Lung microvascular endothelial cell (primary cell): ENCODE measurements at places on chromosomes 2 and 18. TPM values are rescaled to one million over a fixed set of nuclear protein-coding genes. Genes with fewer than 3 reads are reported as not detected.

PDCD1 gene
- total RNA-seq, result not detected in 2 replicates

HOXD3 gene
- total RNA-seq, result 6.5 and 15.9 TPM in 2 replicates

SESTD1 gene
- total RNA-seq, result 17.9 and 25.2 TPM in 2 replicates

ALPG gene
- total RNA-seq, result not detected in 2 replicates

CNPPD1 gene
- 15.5 and 26.4 TPM in 2 replicates for total RNA-seq

DSG1 gene
- not detected in 2 replicates for total RNA-seq

ATP6V1B1 gene
- total RNA-seq, result not detected in 2 replicates

CD302 gene
- total RNA-seq, result 5.7 and 15.1 TPM in 2 replicates

RASGRP3 gene
- 138 and 180 TPM in 2 replicates for total RNA-seq

CNTNAP5 gene
- not detected in 2 replicates for total RNA-seq

DNA sequence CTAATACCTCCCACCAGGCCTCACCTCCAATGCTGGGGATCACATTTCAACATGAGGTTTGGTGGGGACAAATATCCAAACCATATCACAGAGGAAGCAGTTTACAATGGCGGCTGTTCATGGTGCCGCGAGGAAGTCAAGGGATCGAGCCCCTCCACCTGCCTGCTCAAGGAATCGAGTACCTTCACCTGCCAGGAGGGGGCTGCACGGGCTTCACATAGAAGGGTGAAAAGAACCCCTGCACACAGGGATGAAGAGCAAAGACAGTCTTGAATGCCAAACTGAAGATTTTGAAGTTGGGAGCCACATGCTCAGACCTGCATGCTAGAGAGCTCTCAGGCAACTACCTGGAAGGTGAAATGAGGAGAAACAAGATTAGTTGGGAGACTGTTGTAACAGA lies 110.3 kb downstream of the KCNF1 start:
- no peak for DNase-seq

DNA sequence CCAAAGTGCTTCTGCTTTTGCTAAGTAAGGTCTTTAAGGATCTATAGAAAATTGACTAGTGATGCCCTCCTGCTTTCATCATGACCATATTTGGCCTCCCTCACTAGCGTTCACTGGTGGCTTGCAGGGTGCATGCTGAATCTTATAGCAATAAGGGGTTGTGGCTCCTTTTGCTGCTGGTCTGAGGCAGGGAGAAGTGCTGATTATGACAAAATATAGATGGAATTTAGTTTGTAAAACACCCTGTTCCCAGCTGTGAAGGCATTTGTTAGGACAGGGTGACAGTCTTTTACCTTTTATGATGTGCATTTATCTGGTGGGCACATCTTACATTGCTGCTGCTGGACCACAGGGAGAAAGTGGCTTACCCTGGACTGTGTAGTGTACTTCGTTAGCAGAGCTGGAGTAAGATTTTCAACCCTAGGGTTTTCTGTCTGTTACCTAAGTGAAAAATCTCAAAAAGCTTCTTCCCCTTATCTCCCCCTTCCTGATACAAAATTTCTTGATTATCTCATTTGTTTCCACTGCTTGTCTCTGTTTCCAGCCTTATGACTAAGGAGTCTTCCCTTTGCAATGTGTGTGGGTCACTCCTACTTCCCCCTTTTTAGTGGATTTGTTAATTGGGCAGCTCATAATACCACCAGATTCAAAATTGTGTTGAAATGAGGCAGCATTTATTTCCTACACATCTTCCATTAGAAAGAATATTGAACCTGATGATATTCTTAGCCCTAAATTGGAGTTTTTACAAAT lies 21.2 kb upstream of the RPL37A start:
- no peak for DNase-seq

- DNase-seq, result peak; percentile 73
Observed at GRCh38 chr18:47191961-47192360, 15.8 kb upstream of the IER3IP1 start.

GRCh38 chr2:241584436-241584835 lies 25.9 kb downstream of the BOK start:
- peak; percentile 59 for DNase-seq

- DNase-seq, result no peak
Observed at GRCh38 chr2:157245144-157245840, 12.2 kb upstream of the GALNT5 start.

DNA sequence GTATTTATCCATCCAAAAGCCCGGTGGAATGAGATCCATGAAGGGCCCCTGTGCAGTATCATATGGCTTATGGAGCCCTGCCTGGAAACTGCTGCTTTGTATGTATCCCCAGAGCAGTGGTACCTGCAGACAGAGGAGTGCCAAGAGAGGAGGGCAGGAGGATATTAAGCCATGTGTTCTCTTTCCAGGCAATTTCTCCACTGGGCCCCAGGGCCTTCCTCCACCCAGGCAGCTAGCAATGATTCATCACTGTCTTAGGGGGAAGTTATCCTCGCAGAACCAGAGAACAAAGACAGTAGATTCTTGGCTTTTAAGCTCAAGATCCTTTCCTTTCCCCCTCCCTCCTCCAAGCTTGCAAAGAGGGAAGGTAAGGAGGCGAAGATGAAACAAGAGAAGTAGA lies 98.1 kb downstream of the LRRC30 start:
- DNase-seq, result peak; percentile 28

- DNase-seq, result no peak
Observed at GRCh38 chr2:240601831-240602160, 15.3 kb downstream of the CAPN10 start.

DNA sequence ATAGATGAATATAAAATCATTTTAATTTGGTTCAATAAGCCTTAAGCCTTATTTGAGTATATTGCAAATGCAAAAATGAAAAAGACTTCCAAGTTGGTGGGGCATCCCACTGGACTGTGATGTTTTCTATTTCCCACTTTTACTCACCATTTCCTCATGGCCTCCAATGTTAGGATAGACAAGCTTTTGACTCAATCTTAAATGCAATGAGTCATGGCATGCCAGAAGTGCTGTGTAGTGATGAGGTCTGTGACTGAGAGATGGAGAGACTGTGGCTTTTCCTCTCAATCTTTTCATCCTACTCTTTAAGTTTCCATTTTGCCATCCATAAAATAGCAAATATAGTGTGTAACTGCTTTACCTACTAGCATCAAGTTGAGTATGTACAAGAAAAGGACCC lies 1401.2 kb upstream of the CELF4 start:
- no peak for DNase-seq

- DNase-seq, result peak; percentile 32
Observed at GRCh38 chr2:108184419-108184818, 55.3 kb upstream of the SULT1C3 start.

GRCh38 chr2:53826587-53827397 lies 33.0 kb downstream of the GPR75 start:
- no peak for DNase-seq

DNA sequence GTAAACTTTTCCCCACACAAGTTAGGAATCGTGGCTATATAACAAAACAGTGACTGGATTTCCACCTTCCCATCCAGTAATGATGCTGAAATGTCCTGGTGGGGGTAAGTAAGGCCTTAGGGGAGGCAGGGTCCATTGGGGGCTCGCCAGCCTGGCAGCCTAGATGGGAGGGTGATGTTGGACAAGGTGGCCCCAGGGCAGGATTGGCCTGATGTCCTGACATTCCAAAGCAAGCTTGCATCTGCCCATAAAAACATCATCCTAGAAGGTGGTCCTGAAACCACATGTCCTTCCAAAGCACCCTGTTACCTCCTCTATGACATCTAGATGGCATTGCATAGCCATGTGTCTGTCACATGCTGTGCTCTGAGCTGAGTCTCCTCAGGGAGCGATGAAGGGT lies 54.1 kb upstream of the RAB6C start:
- no peak for DNase-seq

DNA sequence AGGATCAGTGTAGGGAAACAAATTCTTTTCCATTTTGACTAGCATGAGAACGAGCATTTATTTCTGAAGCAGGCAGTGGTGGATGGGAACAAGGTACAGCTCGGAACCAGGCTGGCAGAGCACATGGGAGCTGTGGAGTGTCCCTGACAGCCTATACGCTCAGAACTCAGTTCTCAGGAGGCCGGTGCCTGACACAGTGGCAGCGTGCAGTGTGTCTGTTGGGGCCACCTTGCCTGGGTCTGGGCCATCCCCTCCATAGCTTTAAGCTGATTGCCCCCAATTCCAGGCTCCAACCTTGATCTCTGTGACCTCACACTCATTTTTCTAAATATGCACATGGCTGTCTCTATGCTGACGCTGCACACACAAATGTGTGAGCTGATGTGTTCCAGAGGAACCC lies 54.5 kb upstream of the ATG16L1 start:
- DNase-seq, result no peak

DNA sequence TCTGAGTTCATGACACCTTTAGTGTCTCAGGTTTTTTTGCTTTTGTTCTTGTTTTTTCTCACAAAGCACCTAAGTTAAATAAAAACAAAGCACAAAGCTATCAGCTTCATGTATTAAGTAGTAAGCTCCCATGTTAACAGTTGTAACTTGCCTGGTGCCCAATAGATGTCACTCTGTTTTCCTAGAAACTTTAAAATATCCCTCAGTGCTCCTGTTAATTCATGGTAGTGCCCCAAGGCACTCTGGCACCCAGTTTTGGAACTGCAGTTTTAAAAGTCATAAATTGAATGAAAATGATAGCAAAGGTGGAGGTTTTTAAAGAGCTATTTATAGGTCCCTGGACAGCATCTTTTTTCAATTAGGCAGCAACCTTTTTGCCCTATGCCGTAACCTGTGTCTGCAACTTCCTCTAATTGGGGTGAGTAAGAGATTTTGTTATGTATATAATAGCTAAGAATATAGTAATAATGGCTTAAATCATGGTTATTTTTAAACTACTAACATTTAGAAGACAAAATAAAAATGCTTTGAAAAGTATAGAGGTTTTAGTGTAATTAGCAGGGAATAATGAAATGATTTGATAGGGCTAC lies 555.0 kb upstream of the TMEFF2 start:
- DNase-seq, result no peak

- no peak for DNase-seq
Observed at GRCh38 chr2:206783718-206784117, 18.3 kb downstream of the FASTKD2 start.

GRCh38 chr2:58727981-58728656 lies 487.0 kb upstream of the FANCL start:
- no peak for DNase-seq

- peak; percentile 34 for DNase-seq
Observed at GRCh38 chr2:121076885-121077549, 208.0 kb downstream of the TFCP2L1 start.

- no peak for DNase-seq
Observed at GRCh38 chr2:55153584-55154299, 78.4 kb downstream of the CLHC1 start.

DNA sequence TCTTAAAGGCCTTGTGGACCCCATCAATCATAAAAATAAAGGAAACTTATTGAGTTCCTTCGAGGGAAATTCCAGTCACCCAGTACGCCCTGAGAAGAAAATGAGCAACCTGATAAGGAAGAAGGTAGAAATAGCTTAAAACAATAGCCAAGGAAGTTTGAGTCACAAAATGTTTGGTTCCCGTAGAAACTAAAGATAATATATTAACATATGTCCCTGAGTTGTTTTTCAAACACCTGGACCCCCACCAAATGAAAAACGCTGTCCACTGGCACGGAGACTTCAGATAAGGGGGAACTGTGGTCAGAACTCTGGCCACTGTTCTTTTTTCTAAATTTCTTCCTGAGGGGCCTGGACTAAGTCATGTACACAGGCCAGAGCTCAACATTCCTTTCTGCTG lies 669.1 kb downstream of the ADCYAP1 start:
- no peak for DNase-seq

DNA sequence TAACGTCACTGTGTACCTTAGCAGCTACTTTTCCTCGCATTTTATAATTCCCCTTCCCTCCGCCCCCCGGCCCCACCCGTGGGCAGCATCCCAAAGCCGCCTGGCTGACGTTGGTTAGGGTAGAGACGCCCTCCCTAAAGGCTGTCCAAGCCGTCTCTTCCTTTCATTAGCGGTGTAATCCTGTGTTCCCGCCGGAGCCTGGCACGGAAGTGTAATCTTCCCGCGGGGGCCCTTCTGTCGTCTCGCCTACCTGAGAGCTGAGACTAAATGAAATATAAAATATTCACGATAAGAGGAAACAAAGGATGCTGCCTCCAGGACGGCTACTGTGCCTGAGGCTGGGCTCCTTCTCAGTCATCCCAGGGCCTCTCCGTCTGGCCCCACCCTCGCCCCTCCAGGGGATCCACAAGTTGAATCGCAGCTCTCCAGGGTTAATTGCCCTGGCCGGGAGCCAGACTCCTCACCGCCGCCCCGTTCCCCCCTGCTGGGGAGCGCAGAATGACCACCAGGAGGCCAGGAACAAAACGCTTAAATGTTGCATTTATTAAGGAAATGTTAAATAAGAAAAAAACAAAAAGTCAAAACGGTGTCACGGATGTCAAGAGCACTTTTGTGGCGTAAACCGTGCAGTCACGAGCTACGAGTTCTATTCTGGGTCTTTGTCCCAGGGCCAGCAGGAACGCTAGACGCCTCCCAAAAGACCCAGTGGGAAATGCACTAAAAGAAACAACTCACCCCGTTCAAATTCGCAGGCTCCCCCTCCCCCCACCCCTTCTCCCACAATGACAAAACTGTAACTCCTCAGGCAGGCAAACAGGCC lies 1.5 kb downstream of the RPRM start:
- no peak for DNase-seq

DNA sequence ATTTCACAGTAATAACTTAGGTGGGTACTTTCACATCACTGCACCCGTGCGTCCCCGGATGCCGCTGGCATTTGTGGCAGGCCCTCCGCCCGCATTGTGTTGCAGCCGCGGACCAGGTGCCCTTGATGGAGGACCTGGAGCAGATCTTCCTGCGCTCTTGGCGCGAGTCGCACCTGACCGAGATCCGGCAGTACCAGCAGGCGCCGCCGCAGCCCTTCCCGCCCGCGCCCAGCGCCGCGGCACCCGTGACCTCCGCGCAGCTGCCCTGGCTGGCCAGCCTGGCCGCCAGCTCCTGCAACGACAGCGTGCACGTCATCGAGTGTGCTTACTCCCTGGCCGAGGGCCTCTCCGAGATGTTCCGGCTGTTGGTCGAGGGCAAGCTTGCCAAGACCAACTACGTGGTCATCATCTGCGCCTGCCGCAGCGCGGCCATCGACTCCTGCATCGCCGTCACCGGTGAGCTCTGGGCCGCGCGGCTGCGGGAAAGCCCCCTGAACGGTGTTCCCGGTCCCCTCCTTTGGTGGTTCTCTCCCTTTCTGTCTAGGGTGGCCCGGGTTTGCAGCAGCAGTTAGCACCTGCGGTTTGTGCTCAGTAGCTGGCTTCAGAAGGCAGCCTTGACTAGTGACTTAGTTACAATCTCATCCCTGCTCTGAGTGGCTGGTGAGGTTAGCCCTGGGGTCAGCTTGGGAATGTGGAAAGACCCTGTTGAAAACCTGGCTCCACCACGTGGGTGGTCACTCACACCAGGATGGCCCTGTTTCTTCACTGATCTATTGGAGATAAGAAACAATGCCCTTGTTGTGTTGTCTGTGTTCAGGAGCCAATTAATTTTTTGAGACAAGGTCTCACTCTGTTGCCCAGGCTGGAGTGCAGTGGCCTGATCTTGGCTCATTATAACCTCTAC lies 59.1 kb downstream of the GREB1 start:
- DNase-seq, result no peak
